ENCODE measurements at places on chromosomes 11 and 22. TPM values are rescaled to one million over a fixed set of nuclear protein-coding genes. Genes with fewer than 3 reads are reported as not detected.

Gene CARD10
- 7.5 TPM for total RNA-seq

- H3K4me1 ChIP-seq, result peaks cover 28% of the 10 kb centered on the region
- H3K27me3 ChIP-seq, result no peaks in the 10 kb centered on the region
- H3K27ac ChIP-seq, result peak overlapping the region; percentile 56
- H3K36me3 ChIP-seq, result no peaks in the 10 kb centered on the region
Measured at GRCh38 chr11:72642043-72642883, 32.0 kb downstream of the PDE2A start.

GRCh38 chr11:131609337-131609736, 238.9 kb downstream of the NTM start:
- no peak overlapping the region for H3K27ac ChIP-seq
- no peak for DNase-seq
- H3K4me3 ChIP-seq, result no peak overlapping the region
- no peaks in the 10 kb centered on the region for H3K27me3 ChIP-seq
- no peaks in the 10 kb centered on the region for H3K4me1 ChIP-seq

- H3K27ac ChIP-seq, result no peak overlapping the region
- no peak for DNase-seq
- H3K27me3 ChIP-seq, result no peaks in the 10 kb centered on the region
- no peaks in the 10 kb centered on the region for H3K36me3 ChIP-seq
- no peak overlapping the region for H3K4me3 ChIP-seq
Measured at GRCh38 chr11:10762185-10762584, 11.1 kb downstream of the CTR9 start.

DNA sequence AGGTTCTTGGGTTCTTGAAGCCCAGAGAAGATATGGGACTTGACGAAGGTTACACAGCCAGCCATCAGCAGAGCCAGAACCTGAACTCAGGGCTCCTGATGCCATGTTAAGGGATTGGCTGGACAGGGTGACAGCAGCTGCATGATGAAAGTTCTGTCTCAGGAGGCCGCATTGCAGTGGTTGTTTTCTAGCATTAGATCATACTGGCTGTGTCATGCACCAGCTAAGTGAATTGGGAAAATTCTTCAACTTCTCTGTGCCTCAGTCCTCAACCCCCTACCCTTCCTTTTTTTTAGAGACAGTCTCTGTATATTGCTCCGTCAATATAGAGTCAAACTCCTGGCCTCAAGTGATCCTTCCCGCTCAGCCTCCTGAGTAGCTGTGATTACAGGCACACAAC, 5.4 kb upstream of the LTBP3 start:
- H3K4me1 ChIP-seq, result peaks cover 35% of the 10 kb centered on the region
- H3K4me3 ChIP-seq, result no peak overlapping the region
- H3K27ac ChIP-seq, result no peak overlapping the region
- no peaks in the 10 kb centered on the region for H3K27me3 ChIP-seq
- no peak for DNase-seq

Gene TMEM45B
- total RNA-seq, result not detected

Gene MED15
- total RNA-seq, result 51.0 TPM

GRCh38 chr11:132803436-132803835, 728.9 kb downstream of the OPCML start:
- no peaks in the 10 kb centered on the region for H3K4me1 ChIP-seq
- H3K27ac ChIP-seq, result no peak overlapping the region
- DNase-seq, result no peak
- H3K27me3 ChIP-seq, result no peaks in the 10 kb centered on the region

DNA sequence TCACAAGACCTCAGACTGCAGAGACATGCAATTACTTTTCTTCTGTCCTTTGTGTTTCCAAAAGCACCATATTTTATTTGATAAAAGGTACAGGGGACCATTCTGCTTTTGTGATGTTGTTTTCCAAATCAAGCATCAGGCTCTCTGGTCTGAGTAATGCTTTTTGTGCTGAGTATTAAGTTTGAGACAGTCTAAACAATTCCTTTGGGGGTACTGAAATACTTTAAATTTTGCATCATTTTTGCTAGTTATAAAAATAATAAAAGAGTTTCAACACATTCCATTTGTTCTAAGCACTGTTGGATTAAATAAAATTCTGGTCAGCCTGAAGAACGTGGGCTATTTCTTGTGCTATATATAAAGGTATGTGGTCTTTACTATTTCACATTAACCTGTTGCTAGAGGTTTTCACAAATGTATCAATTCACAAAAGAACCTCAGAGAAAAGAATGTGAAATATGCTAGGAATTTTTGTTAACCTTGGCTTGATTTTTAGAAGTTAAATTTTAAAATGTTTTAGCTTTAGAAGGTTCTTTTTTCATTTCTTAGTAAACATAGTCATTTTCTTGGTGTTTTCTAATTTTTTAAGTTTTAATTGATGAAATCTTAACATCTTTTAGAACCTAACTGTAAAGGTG, 61.6 kb downstream of the C22orf31 start:
- no peak for DNase-seq
- H3K36me3 ChIP-seq, result no peaks in the 10 kb centered on the region
- H3K27ac ChIP-seq, result no peak overlapping the region
- no peaks in the 10 kb centered on the region for H3K27me3 ChIP-seq
- peaks cover 2% of the 10 kb centered on the region for H3K4me1 ChIP-seq

DNA sequence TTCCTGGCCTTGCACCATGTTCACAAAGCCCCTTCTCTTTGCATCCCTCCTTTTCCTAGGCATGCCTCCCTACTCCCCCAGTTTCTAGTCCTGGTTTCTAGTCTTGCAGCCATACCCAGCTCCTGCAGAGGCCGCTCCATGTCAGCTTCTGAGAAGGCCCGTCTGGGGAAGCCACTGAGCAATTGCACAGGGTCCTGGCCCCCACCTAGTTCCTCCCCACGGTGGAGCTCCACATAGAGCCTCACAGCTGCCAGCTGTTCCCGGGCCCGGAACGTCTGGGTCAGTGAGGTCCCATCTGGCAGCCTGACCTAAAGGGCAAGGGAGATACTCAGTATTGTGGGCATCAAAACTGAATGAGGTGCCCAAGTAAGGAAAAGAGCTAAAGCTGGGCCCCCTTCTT, 2.2 kb downstream of the UBXN1 start:
- peaks cover 49% of the 10 kb centered on the region for H3K36me3 ChIP-seq
- H3K4me1 ChIP-seq, result peaks cover 32% of the 10 kb centered on the region
- H3K4me3 ChIP-seq, result no peak overlapping the region
- H3K27me3 ChIP-seq, result no peaks in the 10 kb centered on the region
- no peak overlapping the region for H3K27ac ChIP-seq

DNA sequence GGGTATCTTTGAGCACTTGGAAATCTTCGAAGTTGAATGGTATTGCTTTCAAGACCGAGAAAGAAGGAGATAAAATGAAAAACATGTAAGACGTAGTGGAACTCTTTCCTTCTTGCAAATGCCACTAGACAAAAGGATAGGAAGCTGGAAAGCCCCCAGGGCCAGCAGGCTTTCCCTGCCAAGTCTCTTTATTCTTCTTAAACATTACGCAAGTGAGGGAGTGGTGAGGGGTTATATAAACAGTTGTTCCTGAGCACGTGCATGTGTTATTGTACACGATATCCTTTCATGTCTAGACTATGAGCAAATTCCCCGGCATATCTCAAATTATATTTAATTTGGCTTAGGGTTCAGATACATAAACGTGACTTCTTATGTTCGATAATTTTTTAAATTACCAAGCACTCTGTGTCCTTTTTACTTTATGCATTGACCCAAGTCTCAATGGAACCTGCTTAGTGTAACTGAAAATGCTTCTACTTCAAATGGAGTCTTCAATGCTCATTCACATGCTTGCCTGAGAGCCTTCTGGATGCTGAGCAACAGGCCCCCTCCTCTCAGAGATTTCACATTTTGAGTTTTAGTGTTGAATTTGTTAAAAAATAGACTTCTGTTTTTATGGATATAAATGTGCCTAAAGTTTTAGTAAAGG, 59.0 kb downstream of the PPP2R1B start:
- no peaks in the 10 kb centered on the region for H3K27me3 ChIP-seq
- H3K4me3 ChIP-seq, result no peak overlapping the region
- peaks cover 10% of the 10 kb centered on the region for H3K4me1 ChIP-seq
- peak; percentile 64 for DNase-seq
- H3K27ac ChIP-seq, result peak overlapping the region; percentile 42

Gene LIF
- 0.33 TPM for total RNA-seq

Gene C22orf31
- 0.40 TPM for total RNA-seq

DNA sequence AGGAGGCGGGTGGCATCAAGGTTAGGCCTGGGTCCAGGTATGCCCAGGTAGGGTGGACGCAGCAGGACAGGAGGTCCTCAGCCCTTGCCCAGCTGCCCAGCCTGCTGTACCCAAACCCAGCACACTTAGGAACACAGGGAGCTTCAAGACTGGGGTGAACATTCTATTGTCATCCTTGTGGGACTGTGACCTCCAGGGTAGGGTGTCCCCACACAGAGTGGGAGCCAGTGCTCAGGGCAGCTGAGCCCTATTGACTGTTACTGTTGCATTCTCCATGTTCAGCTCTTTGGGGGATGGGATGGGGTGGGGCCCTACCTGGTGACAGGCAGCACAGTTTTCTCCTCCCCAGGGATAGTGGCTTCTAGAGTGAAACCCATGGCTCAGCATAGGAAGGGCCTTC, 106.0 kb downstream of the BCR start:
- H3K27me3 ChIP-seq, result no peaks in the 10 kb centered on the region
- DNase-seq, result no peak
- no peak overlapping the region for H3K27ac ChIP-seq
- peaks cover 14% of the 10 kb centered on the region for H3K4me1 ChIP-seq
- no peak overlapping the region for H3K4me3 ChIP-seq
- H3K36me3 ChIP-seq, result no peaks in the 10 kb centered on the region

- H3K4me3 ChIP-seq, result no peak overlapping the region
- no peaks in the 10 kb centered on the region for H3K36me3 ChIP-seq
- no peaks in the 10 kb centered on the region for H3K4me1 ChIP-seq
- no peaks in the 10 kb centered on the region for H3K27me3 ChIP-seq
Measured at GRCh38 chr11:117930668-117931330, 1.6 kb upstream of the TMPRSS13 start.
